CD4-positive, alpha-beta T cell treated with Interleukin-17A for 1 hour (primary cell): ENCODE measurements at places on chromosomes 3 and 15.

- DNase-seq: no peak
Measured at GRCh38 chr15:74855857-74856256, 12.9 kb upstream of the ULK3 start.

DNA sequence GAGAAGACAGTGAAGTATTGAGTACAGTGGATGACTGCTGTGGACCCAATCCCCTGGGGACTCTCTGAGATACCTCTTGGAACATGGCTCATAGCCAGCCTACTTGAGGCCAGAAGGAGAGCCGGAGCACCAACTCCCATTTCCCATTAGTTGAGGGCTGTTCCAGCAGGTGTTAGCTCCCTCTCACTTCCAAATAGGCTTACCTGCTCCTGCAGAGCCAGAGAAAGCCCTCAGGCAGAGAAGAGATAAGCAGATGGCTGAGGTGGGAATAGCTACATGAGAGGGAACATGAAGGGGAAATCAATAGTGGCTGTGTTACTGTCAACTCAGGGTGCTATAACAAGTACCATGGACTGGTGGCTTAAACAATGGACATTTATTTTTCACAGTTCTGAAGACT, 4.6 kb upstream of the CCK start:
- no peak for DNase-seq

- no peak for DNase-seq
Measured at GRCh38 chr3:107599772-107600145, 77.0 kb downstream of the BBX start.

DNA sequence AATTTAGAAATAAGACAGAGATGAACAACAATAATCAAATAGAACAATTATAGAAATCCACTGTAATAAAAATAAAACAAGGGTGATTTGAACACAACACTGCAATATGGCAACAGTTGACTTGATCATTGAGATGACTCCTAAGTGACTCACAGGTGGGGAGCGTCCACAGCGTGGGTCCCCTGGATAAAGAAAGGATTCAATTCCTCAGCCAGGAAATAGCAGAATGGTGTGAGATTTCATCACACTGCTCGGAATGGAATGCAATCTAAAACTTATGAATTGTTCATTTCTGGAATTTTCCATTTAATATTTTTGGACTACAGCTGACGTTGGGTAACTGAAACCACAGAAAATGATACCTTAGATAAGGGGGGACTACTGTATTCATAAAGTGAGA, 82.0 kb downstream of the CNTN3 start:
- DNase-seq: no peak

DNA sequence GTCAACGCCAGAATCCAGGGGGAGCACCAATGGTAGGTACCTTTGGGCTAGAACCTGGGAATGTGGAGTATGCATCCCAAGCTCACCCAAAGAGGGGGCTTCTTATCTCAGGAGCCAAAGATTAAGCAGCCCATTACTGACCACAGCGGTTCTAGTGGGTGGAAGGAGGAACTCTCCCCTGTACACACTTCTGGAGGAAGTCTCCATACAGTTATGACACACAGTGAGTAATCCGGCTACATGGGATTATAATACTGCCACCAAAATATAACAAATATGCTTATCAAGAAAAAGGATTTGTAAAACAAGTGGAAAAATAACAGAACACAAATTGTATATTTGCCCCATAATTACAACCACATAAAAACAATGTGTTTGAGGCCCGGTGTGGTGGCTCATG, 8.4 kb downstream of the MYO1E start:
- no peak for DNase-seq

- no peak for DNase-seq
Measured at GRCh38 chr3:8882642-8883041, 80.6 kb downstream of the RAD18 start.

DNA sequence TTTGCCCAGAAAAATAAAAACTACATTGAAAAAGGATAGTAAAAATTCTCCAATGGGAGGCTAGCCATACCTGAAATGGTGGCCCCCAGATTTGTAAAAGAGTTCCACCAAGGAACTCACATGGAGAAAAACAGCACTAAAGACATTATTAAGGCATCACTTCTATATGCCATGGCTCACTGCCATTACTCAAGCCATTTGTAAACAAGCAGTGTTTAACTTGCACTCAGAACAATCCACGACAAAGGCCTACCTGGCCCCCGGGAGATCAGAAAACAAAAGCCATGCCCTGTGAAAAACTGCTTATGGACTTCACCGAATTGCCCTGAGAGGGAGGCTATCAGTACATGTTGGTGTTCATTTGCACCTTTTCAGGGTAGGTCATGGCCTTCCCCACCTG, 19.6 kb downstream of the CCR8 start:
- DNase-seq: no peak

DNA sequence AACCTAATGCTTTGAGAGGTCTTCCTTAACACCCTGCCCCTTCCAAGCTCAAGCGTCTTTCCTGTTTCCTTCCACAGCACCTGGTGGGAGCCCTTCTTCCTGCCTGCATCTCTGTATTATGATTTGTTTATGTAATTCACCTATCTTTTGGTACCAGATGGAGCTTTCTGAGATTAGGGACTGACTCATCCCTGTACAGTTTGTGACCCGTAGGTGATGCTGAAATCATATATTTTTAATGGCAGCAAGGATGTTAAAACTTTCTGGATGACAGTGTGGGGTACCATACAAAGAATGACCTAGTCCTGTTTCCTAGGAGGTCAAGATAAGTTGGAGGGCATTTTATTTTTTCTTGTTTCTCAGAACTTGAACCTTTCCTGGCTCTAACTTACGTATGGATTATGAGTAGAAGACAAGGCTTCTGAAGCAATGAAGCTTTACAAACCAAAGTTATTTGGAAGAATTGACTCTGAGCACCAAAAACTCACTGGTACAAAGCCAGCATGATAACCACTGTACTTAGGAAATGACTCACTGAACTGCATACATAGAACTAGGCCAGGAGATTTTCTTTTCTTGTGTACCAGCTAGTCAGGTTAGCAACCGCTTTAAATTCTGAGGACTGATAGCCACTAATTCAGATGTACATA, 46.6 kb downstream of the HHLA2 start:
- no peak for DNase-seq

GRCh38 chr3:133329626-133330025, 70.2 kb upstream of the BFSP2 start:
- no peak for DNase-seq

- DNase-seq: no peak
Measured at GRCh38 chr3:42503251-42503924, 945 bp downstream of the VIPR1 start.

DNA sequence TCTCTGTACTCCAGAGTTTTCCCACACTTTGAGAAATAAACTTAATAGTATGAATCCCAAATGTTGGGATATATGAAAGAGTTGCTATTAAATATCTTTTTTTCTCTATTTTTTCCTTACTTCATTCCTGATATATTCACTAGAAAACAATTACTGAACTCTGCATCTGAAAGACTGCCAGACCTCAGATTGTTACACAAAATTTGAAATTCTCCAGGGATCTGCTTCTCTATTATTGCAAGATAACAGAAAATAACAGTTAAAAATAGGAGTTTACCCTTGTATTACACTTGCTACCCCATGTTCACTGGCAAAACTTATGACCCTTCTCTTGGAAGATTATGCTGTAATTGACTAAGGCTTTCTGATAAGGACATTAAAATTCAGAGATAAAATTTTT, 11.7 kb upstream of the P3H2 start:
- no peak for DNase-seq

DNA sequence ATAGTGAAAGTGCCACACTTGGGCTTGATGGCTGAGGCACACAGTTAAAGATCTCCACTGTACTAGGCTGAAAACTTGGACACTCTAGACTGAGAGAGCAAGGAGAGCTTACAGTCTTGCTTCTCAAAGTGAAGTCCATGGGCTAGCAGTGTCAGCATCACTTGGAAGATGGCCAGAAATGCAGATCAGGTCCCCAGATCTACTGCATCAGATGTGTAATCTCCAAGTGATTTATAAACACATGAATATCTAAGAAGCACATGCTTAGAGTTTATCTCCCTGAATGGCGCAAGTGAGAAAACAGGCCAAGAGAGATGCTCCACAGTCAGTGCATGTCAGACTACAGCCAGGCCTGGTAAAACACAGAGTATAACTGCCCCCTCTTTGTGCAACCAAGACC, 308.6 kb downstream of the CLSTN2 start:
- DNase-seq: no peak

DNA sequence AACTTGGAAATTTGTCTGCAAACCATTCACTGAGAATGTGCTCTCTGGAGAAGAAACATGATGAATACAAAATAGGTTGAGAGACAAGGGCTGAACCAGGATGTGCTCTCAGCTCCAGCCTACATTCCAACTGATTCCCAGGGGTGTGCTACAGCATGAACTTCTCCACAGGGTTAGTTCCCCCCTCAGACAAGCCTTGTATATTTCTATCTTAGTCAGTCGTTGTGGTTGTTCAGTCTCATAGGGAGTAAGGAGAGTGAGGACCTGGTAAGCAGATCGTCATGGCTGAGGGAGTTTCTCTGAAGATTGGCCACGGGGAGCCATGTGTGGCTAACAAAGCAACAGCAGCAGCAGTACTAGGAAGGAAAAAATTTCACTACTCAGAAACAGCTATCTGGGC, 919.7 kb upstream of the CADM2 start:
- no peak for DNase-seq

DNA sequence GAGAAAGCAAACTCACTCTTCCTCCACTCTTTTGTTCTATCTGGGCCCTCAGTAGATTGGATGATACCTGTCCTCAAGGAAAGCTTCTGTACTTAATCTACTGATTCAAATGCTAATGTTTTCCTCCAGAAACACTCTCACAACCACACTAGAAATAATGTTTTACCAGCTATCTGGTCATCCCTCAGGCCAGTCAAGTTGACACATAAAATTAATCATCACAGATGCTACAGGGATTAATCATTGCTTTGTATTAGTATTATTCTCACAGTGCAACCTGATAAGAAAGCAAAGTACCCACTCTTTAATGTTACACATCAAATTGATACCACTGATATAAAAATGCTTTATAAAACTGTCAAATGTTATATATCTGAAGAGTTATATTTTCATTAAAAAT, 52.9 kb upstream of the ARL6 start:
- no peak for DNase-seq

- no peak for DNase-seq
Measured at GRCh38 chr3:117645561-117646242, 936.1 kb downstream of the TUSC7 start.
